ENCODE measurements at places on chromosomes 12 and 14.

DNA sequence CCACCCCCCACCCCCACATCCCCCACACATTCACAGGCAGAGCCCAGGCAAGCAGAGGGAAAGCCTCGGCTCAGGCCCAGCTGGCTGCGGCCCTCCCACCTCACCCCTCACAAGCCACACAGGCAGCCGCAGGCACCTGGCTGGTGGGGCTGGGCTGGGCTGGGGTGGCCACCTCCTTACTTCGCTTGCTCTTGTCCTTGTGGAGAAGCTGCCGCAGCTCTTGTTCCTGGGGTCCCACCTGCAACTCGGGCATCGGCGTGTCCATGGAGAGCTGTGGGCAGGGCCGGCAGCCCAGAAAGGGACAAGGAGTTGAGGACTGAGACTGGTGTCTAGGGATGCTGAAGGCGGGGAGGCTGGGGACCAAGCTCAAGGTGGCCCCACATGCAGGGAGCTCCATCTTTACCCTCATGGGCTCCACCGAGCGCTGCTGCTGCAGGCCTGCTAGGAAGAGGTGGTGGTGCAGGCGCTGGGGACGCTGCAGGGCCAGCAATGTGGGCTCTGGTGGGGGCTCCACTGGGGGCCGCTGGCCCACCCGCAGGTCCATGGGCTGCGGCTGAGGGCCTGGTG lies 21.2 kb downstream of the HDAC7 start:
- H3K27me3 ChIP-seq, result no peaks in the 10 kb centered on the region
- H3K27ac ChIP-seq, result no peak overlapping the region
- no peak for ATAC-seq
- no peak overlapping the region for H3K4me3 ChIP-seq
- H3K4me1 ChIP-seq, result peaks cover 13% of the 10 kb centered on the region
- H3K36me3 ChIP-seq, result peaks cover 98% of the 10 kb centered on the region

DNA sequence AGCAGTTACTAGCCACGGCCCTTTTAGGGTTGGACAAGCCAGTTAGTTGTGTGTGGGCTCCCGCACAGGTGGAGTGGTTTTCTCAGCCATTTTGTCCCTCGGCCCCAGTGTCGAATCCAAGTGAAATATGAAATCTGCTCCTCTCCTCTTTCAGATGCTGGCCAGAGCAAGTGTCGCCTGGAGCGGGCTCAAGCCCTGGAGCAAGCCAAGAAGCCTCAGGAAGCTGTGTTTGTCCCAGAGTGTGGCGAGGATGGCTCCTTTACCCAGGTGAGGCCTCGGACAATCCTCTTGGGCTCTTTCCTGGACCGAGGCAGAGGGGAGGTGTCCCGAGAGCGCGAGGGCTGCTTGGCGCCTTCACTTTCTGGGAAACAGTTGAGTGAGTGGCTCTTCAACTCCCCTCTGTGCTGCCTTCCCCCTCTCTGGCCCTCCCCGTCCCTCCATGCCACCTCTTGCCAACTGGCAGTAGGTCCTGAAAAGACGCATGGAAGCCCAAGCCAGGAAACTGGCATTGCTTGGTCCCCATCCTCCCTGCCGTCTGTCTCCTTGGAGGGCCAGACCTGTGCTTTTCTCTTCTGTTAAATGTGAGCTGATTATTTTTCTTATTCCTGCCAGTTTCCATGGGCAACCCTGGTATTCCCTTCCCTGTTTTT lies 74.2 kb downstream of the SMOC1 start:
- no peak for ATAC-seq
- peaks cover 36% of the 10 kb centered on the region for H3K27me3 ChIP-seq
- H3K4me3 ChIP-seq, result no peak overlapping the region
- no peaks in the 10 kb centered on the region for H3K4me1 ChIP-seq

GRCh38 chr12:122964439-122965257 lies 1.6 kb downstream of the ABCB9 start:
- H3K4me1 ChIP-seq, result no peaks in the 10 kb centered on the region
- H3K36me3 ChIP-seq, result no peaks in the 10 kb centered on the region
- H3K27me3 ChIP-seq, result no peaks in the 10 kb centered on the region
- ATAC-seq, result no peak
- no peak overlapping the region for H3K27ac ChIP-seq

- no peaks in the 10 kb centered on the region for H3K36me3 ChIP-seq
- H3K27me3 ChIP-seq, result peaks cover 10% of the 10 kb centered on the region
- ATAC-seq, result no peak
- no peak overlapping the region for H3K4me3 ChIP-seq
- no peak overlapping the region for H3K27ac ChIP-seq
Observed at GRCh38 chr12:131217024-131217586, 263.4 kb downstream of the ADGRD1 start.

- no peak overlapping the region for H3K4me3 ChIP-seq
- ATAC-seq, result no peak
- no peaks in the 10 kb centered on the region for H3K27me3 ChIP-seq
- H3K27ac ChIP-seq, result no peak overlapping the region
Observed at GRCh38 chr12:132674561-132674960, 12.6 kb downstream of the POLE start.

GRCh38 chr12:122851820-122852219 lies 16.6 kb downstream of the HIP1R start:
- H3K4me1 ChIP-seq, result no peaks in the 10 kb centered on the region
- no peaks in the 10 kb centered on the region for H3K36me3 ChIP-seq
- H3K27ac ChIP-seq, result no peak overlapping the region
- no peak overlapping the region for H3K4me3 ChIP-seq
- no peaks in the 10 kb centered on the region for H3K27me3 ChIP-seq
- ATAC-seq, result no peak

GRCh38 chr12:87784350-87784749 lies 244.9 kb downstream of the C12orf50 start:
- peaks cover 3% of the 10 kb centered on the region for H3K27me3 ChIP-seq
- ATAC-seq, result no peak
- no peak overlapping the region for H3K4me3 ChIP-seq
- H3K36me3 ChIP-seq, result no peaks in the 10 kb centered on the region
- H3K4me1 ChIP-seq, result no peaks in the 10 kb centered on the region

DNA sequence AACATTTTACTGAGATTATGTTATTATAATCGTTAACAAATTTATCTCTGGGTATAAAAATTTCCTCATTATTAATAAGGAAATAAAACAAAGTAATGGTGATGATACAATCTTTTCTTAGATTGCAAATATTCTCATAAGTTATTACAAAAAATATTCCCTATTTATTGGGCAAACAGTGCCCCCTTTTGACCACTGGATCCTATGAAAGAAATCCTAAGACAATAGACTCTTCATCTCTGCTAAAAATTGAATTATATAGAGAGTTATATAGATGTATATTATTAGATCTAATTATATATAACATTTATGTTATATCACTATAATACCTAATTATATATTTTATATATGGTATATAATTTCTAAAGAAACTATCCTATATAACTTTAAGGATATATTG lies 94.2 kb upstream of the FGD4 start:
- H3K27me3 ChIP-seq, result no peaks in the 10 kb centered on the region
- no peaks in the 10 kb centered on the region for H3K36me3 ChIP-seq
- H3K27ac ChIP-seq, result no peak overlapping the region
- no peak overlapping the region for H3K4me3 ChIP-seq
- no peak for ATAC-seq

GRCh38 chr14:85093631-85094330 lies 436.2 kb upstream of the FLRT2 start:
- H3K4me3 ChIP-seq, result no peak overlapping the region
- no peaks in the 10 kb centered on the region for H3K4me1 ChIP-seq
- H3K27ac ChIP-seq, result no peak overlapping the region
- H3K27me3 ChIP-seq, result no peaks in the 10 kb centered on the region
- ATAC-seq, result no peak

GRCh38 chr12:55670276-55670675 lies 33.6 kb downstream of the OR10P1 start:
- no peak overlapping the region for H3K27ac ChIP-seq
- no peaks in the 10 kb centered on the region for H3K36me3 ChIP-seq
- no peak for ATAC-seq
- no peak overlapping the region for H3K4me3 ChIP-seq
- peaks cover 15% of the 10 kb centered on the region for H3K27me3 ChIP-seq
- H3K4me1 ChIP-seq, result no peaks in the 10 kb centered on the region

All from activated T-helper 17 cell treated with anti-CD3 and anti-CD28 coated beads, Interleukin-2, amount 50 U/mL, for 72 hours (primary cell).